Stimulated activated CD4-positive, alpha-beta T cell treated with anti-CD3 and anti-CD28 coated beads, Interleukin-1b, Interleukin-23, amount 100 ng/mL, for 1 hour (primary cell): ENCODE measurements at places on chromosomes 4 and X.
A peak's percentile ranks its signal among the peaks of the same experiment; 100 is the strongest.

DNA sequence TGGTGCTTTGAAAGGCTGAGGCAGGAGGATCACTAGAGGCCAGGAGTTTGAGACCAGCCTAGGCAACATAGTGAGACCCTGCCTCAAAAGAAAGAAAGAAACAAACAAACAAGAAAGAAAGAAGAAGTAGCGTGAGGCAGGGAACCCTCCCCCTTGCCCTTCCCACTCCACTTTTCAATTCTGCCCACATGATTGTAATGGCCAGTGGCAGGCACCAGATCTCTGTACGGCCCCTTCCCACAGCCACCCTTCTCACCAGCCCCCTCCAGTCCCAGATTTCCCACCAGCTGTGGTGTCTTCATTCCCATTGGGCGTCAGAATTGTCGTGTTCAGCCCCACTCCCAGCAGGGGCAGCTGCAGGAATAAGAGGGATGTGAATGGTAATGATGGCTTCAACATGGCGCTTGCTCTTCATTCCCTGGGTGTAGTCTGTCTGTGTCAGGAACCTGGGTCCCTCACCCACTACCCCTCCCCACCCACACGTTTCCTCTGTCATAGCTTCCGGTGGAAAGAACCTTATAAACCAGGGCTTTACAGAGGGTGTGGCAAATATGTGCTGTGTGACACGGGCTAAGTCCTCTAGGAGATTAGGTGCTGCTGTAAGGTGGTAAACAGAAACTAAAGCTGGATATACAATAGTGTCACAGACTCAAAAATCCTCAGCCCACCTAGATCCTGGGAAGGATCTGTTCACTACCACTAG is at the start of gene IL2RG:
Gene IL2RG, minus strand, starts transcription at position 437 of the 703 bp plus-strand sequence. Its CDS starts 38 bp downstream, at position 399.
- DNase-seq, result peak; percentile 59

DNA sequence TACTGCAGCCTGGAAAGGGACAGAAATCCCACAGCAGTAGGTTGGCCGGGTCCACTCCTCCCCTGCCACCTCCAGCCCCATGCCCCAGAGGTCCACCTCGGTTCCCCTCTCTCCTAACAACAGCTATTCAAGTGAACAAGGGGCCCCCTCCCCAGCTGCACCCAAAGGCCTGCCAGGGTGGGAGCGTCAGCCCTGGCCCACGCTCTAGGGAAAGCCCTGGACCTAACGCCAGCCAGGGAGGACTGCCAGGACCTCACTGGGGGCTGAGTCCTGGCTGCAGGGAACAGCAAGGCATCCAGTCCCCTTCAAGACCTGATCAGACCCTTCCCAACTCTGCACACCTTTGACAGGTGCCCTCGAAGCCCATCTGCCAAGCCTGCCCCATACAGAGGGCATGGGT is 13.2 kb downstream of the SLC6A8 start:
- no peak for DNase-seq

- no peak for DNase-seq
Observed at GRCh38 chrX:154046031-154046781, 26.5 kb upstream of the IRAK1 start.

- DNase-seq, result no peak
Observed at GRCh38 chr4:86279293-86279960, 80.4 kb downstream of the MAPK10 start.
